CD4-positive, alpha-beta T cell treated with Interferon alpha-2 for 1 hour (primary cell): ENCODE measurements at places on chromosomes 3 and 15.

DNA sequence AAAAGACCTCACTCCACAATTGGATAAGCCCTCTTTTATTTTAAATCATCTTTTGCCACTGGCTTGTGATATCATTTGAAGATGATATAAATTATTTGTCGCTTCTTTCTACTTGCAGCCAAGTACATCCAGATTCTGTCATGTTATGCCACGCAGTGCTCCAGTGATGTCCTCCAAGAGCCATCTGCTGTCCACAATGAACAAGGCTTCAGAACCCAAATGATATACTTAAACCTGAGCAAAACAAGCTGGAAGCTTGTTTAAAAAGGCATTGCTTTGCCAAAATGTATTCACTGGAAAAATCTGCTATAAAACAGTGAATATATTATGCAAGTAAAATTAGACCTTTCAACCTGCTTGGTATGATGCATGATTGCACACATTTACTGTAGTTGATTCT, 58.8 kb upstream of the ARL6 start:
- no peak for DNase-seq

GRCh38 chr15:78682693-78683410, 41.8 kb upstream of the CHRNB4 start:
- no peak for DNase-seq

- no peak for DNase-seq
Measured at GRCh38 chr15:31461911-31462480, 135.4 kb downstream of the KLF13 start.

DNA sequence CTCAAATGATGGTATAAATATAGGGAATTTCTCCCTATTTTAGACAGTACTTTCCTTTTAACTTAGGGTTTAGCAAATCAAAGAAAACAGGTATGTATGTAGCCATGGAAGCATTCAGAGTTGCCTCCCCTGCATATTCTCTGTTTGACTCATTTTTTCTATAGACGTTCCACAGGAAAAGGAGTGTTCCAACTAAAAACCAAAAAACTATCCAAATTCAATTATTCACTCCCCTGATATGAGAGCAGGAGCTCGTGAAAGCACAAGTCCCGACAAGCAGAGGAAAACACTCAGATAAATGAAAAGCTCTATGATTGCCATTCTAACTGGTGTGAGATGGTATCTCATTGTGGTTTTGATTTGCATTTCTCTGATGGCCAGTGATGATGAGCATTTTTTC, 119.5 kb downstream of the FRMD5 start:
- no peak for DNase-seq

DNA sequence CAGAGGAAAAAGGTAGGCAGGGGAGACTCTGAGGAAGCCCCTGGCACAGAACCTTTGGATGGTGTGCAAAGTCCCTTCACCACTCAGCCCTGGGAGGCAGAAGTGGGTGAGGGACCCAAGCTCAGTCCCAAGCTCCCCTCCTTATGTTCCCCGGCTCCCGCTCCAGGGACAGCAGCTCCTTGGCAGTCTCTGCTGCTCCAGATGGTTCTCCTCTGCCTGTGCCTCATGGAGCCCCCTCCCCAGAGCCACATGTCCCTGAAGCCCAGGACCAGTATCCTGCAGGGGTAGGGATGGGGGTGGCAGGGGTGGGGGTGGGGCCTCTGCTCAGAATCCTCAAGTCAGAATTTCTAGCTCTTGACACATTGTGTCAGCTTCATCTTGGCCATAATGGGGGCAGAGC, 8.0 kb upstream of the CAMKV start:
- DNase-seq, result no peak

GRCh38 chr3:185319801-185320200, 43.1 kb upstream of the MAP3K13 start:
- no peak for DNase-seq

GRCh38 chr15:66841953-66842681, 140.1 kb downstream of the SMAD6 start:
- peak; percentile 16 for DNase-seq

- no peak for DNase-seq
Measured at GRCh38 chr3:15645740-15646501, 44.4 kb downstream of the BTD start.

GRCh38 chr3:30747771-30748281, 141.4 kb downstream of the TGFBR2 start:
- DNase-seq, result no peak

GRCh38 chr15:25532269-25533140, 93.7 kb upstream of the UBE3A start:
- DNase-seq, result no peak
